ENCODE measurements at places on chromosomes 16 and 17.
A peak's percentile ranks its signal among the peaks of the same experiment; 100 is the strongest.

GRCh38 chr17:60107526-60108257, 29.0 kb upstream of the HEATR6 start:
- DNase-seq: peak; percentile 71

DNA sequence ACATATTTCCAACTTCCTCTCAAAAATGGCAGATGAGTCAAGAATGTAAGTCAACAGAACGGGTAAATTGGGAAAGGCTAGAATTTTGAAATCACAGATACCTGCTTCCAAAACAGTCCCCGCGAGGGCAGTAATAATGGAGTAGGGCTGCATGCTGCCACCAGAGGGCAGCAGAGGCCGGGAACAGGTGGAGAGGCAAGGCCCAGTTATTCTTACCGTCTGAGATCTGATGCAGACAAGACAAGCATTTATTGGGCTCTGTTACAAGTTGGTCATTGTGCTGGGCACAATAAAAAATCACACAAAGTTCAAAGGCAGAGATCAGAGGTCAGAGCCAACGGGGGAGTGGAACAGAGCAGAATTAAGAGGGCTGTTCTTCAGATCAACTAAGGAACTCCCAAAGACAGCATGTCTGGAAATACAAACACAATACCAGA, 8.8 kb upstream of the MLKL start:
- peak; percentile 62 for DNase-seq

DNA sequence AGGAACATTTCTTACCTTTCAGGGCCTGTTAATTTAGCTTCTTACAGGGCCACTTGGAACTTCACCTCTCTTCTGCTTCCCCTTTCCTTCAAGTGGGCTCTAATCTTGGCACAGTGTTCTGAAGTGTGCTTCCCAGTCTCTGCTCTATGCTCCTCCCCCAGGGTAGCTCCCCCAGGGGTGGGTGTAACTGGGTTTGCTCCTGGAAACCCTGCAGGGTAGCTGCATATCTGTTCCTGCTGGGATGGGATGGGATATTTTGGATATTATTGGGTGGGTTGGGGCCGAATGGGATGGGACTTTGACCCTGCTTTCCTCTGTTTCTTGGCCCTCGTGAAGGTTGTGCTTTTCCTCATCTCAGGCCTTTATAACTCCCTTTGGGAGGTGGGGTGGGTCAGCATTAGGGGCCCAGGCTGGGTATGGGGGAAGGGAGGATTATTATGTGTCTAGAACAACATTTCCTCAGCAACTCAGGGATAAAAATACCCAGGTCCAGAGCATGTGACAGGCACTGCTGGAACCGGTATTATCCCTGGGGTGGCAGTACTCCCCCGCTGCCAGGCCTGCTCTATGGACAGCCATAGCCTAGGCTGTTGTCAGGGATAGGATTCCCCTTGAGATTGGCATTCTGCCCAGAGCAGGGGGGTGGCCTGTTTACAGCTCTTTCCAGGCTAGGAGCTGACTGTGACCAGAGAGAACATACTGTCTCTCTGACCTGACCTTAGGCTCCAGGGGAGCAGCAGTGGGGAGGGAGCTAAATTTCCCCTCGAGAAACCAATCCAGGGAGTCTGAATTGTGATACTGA, 5.0 kb downstream of the NFE2L1 start:
- peak; percentile 71 for DNase-seq

- peak; percentile 40 for DNase-seq
Observed at GRCh38 chr17:2929881-2930533, 133.4 kb downstream of the OR1D5 start.

DNA sequence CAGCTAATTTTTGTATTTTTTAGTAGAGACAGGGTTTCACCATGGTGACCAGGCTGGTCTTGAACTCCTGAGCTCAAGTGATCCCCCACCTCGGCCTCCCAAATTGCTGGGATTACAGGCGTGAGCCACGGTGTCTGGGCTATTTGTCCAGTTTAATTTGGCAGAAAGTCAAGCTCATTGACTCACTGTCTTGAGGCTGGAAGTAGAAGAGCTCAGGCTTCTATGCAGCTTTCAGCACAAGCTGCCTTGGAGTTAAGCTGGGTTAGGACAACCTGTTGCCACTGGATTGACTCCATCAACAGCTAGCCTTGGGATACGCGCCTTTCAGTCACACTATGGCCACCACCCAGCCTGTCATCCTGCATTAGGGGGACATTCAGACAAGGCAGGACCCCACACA, 76.2 kb upstream of the DNAH17 start:
- peak; percentile 48 for DNase-seq

- DNase-seq: no peak
Observed at GRCh38 chr17:34308371-34308770, 10.9 kb upstream of the CCL8 start.

DNA sequence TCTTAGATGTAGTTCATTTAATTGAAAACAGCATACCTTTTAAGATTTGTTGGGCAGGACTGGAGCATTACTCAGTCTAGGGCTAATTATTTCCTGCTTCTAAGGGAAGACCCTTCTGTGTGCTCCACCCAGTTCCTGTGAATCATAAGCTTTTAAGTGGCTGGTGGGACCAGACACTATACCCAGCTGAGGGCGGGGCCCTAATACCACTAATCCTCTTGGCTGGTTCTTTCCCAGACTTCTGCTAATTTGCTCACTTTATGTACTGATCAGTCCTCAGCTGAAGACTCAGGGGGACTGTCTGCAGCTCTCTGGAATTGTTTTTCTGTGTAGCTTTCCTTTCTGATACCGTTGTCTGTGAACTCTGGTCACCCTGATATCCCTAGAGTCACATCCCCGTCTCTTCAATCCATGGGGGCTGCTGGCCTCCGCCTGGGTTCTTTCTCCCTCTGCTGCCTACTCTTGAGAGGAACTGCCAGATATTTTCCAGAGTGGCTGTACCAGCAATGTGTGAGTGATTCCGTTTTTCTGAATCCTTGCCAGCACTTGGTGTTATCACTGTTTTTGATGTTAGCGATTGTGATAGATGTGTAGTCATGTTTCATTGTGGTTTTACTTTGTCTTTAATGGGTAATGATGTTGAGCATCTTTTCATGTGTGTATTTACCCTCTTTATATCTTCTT, 35.1 kb downstream of the MFSD11 start:
- DNase-seq: peak; percentile 91
